Stomach (tissue), 19 donors: ENCODE measurements at places on chromosomes 5 and 9. TPM values are rescaled to one million over a fixed set of nuclear protein-coding genes. Genes with fewer than 3 reads are reported as not detected.
A peak's percentile ranks its signal among the peaks of the same experiment; 100 is the strongest.

GRCh38 chr5:172721455-172722326 is 49.3 kb downstream of the DUSP1 start:
- DNase-seq, result no peak

- no peak for DNase-seq
Observed at GRCh38 chr9:37369671-37370070, 52.8 kb upstream of the GRHPR start.

GRCh38 chr5:153552886-153553285 is 62.4 kb downstream of the GRIA1 start:
- DNase-seq, result no peak

GRCh38 chr5:167447466-167448375 is 843.7 kb upstream of the WWC1 start:
- DNase-seq, result no peak

DNA sequence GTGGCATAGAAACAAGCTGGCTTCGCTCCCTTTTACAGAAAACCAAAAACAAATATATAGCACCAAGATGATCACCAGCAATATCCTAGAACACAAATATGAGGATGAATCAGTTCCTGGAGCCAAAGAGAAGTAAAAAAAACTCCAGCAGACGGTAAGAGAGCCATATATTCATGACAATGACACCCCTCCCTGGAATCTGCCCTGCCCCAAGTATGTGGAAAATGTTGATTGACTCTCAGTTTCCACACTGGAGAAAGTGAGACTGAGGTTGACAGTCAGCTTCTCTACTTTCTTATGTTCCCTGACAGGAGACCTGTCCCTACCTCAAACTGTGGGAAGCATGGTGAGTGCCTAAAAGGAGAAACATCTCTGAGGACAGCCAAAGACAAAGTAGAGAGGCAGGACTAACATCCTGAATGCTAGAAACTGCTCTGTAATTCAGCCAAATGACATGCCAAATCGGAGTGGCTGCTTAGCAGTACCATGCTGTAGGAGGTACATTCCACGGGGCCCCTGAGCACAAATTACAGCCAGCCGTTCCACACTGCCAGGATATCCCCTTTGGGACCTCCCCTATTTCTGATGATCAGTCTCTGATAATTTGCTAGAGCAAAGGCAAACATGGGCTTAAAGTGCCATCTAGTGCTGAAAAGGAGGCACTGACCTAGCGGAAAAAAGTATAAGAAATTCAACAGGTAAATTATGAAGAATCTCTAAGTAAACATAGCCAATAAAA is 424.0 kb upstream of the RGMB start:
- no peak for DNase-seq

GRCh38 chr9:35813434-35814105 is 1.3 kb downstream of the HINT2 start:
- peak; percentile 57 for DNase-seq

DNA sequence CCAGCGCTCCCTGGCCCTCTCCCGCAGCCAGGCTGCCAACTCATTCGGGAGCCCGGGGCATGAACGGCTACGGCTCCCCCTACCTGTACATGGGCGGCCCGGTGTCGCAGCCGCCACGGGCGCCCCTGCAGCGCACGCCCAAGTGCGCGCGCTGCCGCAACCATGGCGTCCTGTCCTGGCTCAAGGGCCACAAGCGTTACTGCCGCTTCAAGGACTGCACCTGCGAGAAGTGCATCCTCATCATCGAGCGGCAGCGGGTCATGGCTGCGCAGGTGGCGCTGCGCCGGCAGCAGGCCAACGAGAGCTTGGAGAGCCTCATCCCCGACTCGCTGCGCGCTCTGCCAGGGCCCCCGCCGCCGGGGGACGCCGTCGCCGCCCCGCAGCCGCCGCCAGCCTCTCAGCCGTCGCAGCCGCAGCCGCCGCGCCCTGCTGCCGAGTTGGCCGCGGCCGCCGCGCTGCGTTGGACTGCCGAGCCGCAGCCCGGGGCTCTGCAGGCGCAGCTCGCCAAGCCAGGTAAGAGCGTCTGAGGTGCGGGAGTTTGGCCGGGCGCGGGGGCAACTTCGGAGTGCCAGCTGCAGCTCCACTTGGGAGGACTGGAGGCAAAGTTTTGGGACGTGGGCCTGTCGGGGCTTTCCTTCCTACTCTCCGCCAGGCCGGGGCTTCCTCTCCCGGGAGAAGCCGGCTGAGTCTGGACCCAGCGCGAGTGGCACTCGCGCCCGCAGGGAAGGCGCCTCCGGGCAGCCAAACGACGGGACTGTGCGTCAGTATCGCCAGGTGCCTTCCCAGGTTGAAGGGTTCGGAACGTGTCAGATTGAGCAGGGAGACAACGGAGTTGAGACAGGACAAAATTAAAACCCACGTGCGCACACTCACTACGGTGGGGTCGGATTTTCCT is 735 bp downstream of the DMRT3 start:
- no peak for DNase-seq

DNA sequence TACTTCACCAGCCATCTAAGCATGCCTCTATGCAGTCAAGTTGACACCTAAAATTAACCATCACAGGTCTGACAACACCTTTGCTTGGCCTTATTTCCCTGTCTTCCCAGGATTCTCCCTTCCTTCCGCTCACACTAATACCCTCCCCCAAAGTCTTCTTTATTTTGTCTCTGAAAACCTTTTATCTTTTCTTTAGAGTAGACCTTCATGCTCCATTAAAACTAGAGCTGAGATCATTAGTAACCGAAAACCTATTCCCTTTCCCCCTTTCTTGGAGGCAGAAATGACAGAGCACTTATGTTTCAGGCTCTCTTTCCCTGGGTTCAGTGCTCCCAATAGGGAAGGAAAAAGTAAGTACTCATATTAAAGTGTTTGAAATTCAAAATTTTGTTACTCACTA is 423.8 kb downstream of the YTHDC2 start:
- DNase-seq, result no peak

- no peak for DNase-seq
Observed at GRCh38 chr5:138594305-138595058, 19.3 kb upstream of the HSPA9 start.

CDKN2A gene
- not detected for total RNA-seq

DOCK2 gene
- 3.2 TPM for total RNA-seq

MAST4 gene
- 33.2 TPM for total RNA-seq
